Stimulated activated CD4-positive, alpha-beta T cell treated with anti-CD3 and anti-CD28 coated beads, TNF-alpha, amount 100 ng/mL, for 24 hours (primary cell): ENCODE measurements at places on chromosomes 13 and 19.

DNA sequence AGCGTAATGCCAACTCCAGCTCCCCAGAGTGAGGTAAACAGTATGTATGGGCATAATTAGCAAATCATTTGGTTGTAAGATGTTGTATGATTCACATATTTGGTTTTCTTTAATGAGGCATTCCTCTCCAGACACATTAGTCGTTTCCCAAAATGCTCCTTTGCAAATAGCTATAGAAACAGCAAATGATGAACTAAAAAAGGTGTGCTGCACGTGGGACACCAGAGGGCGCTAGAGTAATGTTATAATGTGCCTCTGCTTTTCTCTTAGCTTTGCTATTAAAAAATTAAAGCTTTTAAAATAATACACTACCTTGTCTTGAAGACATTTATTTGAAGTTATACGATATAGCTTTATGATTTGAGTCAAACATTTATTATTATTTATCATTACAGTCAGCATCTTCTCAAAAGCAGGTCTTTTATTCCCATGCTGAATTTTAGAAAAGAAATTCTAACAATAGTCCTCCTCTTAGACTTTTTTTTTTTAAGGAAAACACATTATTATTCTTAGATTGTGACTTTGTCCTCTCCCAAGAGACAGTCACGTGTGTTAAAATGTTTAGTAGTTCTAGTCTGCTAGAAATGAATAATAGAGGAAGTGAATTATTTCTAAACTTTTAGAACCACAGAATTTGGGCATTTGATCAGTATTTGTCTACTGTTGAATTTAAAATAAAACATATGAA, 121.6 kb upstream of the FRY start:
- peak; percentile 5 for DNase-seq

- no peak for DNase-seq
Observed at GRCh38 chr13:110341445-110342244, 34.6 kb downstream of the COL4A2 start.

DNA sequence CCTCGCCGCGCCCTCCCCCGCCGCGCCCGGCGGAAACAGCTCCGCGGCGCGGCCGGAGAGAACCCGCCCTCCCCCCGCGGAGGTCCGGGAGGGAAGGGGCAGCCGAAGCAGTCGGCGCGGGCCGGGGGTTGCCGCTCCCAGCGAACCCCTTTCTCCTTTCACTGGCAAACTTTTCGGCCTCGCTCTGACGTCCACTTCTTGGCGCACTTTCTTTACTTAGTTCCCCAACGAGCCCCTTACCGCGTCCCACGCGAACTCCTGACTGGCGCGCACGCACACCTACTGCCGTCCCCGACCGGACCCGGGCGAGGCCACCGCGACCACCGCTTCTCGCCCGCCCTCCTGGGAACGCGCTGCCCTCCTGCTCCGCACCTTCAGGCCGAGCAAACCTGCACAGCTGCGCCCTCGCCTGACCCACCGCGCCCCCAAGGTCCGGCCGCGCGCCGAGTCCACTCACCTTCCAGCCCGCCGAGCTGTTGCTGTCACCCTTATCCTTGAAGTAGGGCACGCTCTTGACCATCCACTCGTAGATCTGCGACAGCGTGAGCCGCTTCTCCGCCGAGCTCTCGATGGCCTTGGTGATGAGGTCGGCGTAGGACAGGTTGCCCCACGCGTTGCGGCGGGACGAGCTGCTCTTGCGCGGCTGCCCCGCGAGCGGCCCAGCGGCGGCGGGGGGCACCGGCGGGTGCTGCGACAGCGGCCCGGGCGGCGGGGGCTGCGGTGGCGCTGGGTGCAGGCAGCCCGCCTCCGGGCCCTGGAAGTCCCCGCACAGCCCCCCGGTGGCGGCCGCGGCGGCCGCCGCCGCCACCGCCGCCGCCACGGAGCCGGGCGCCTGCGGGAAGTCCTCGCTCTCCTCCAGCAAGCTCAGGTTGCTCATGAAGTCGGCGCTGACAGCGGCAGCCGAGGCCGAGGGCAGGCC, 1.1 kb downstream of the FOXO1 start:
- DNase-seq = no peak

DNA sequence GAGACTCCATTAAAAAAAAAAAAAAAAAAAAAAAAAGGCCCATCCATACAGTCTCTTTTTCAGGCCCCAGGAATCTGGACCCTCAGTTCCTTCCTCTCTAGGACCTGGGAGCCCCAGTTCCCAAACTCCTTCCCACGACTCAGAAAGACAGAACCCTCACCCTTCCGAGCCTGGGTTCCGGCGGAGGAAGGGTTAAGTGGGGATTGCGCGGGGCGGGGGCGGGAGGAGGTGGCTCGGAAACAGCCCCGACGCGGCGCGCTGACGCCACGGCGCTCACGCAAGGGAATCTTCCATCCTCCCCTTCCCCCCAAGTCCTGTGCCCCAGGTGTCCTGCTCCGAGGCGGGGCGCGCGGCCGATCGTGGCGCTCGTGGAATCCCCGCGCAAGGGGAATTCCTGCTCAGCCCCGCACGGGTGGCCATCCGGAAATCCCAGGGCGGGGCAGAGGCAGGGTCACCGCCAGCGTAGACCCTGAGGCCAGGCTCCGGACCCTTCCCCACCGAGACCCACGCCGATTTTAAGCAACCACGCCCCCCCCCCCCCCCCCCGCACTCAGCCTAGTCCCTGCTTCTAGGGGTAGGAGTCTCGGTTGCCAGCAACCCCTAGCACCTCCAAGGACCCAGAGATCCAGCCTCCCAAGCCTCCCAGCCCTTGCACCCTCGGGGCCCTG, 659 bp downstream of the NFKBID start:
- peak; percentile 76 for DNase-seq

DNA sequence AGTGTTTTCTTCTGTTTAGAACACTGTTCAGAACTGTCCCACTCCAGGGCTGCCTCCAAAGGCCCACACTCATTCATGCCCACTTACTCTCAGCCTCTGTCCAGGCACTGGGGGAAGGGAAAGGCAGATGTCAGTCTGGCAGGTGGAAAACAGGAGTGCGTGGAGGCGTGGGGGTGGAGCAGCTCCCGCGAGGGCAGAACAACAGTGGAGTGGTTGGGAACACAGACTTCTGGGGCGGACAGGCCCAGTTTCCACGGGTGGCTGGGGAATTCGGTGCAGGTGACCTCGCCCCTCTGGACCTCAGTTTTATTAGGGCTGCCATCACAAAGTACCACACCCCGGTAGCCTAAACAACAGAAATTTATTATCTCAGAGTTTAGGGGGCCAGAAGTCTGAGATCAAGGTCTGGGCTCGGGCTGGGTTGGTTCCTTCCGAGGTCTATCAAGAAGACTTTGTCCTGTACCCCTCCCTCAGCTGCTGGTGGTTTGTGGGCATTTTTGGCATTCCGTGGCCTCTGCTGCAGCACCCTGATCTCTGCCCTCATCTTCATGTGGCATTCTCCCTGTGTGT, 59.7 kb downstream of the SIPA1L3 start:
- DNase-seq = no peak

GRCh38 chr13:41059456-41060081, 1.7 kb upstream of the WBP4 start:
- no peak for DNase-seq

DNA sequence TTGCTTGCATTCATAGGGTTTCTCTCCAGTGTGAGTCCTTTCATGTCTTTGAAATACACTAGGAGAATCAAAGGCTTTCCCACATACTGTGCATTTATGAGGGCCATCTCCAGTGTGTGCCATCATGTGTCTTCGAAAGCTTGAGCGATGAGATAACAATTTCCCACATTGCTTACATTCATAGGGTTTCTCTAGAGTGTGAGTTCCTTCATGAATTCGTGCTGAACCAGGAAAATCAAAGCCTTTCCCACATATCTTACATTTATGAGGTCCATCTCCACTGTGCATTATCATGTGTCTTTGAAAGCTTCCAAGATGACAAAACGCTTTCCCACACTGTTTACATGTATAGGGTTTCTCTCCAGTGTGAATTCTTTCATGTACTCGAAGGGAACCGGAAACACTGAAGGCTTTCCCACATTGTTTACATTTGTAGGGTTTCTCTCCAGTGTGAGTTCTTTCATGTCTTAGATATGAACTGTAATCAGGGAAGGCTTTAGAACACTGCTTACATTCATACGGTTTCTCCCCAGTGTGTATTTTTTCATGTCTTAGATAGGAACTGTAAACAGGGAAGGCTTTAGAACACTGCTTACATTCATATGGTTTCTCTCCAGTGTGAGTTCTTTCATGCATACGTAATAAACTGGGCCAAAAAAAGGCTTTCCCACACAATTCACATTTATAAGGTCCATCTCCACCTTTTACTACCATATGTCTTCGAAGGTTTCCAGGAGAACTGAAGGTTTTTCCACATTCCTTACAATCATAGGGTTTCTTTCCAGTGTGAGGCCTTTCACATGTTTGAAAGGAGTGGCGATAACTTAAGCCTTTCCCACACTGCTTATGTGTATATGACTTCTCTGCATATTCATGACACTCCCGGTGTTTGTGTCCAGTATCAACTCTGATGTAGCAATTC, 21.4 kb downstream of the ZNF44 start:
- DNase-seq = no peak

- no peak for DNase-seq
Observed at GRCh38 chr19:56071151-56071550, 49.9 kb downstream of the ZNF787 start.

GRCh38 chr13:43665388-43665787, 121.4 kb downstream of the ENOX1 start:
- no peak for DNase-seq

GRCh38 chr13:75481176-75482069, 546 bp downstream of the TBC1D4 start:
- DNase-seq = no peak

DNA sequence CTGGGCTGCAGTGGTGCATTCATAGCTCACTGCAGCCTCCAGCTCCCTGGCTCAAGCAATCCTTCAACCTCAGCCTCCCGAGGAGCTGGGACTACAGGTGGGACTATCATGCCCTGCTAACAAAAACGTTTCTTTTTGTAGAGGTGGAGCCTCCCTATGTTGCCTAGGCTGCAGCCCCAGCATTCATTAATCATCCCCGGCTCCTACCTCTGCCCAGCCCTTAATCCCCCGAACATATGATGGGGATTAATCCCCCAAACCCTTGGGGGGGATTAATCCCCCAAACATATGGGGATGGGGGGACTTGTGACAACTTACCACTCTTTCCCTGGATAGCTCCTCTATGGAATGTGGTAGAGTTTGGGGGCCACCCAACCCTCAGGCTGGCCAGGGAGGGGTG, 45.9 kb downstream of the SUGP2 start:
- DNase-seq = no peak

DNA sequence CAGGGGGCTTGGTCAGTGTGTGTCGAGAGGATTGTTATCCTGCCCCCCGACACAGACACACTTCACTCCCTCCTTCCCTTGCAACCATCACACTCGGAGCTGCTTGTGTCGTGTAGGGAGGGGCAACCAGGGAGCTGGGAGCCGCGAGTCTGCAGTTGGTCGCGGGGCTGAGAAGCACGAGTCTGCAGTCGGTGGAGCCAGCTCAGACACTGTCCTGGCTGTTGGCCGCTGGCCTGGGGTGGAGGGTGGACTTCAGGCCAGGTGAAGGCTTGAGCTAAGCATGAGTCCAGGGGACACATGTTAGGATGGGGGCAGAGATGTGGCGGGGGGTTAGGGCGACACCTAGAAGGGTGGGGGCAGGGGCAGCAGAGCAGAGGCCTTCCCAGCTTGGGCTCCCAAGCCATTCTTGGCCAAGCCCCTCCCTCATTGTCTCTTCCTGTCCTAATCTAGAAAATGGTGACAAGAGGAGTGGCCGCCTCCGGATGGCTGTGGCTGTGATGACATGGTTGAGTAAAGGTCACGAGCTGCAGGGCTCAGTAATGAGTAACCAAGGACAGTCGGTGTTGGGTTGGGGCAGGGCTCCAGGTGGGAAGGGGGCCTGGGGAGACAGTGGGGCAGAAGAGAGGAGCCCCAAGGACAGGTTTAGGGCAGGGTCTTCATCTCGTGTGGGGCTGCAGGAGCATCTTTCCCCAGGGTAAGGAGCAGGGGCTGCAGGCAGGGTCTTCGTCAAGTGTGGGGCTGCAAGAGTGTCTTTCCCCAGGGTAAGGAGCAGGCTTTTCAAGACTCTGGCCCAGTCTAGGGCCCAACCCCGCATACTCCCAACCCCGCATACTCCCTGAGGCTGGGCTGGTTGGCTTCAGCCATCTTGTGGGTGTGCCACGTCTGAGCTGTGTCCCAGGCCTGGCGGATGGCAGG, 8.6 kb downstream of the PPP5C start:
- no peak for DNase-seq

GRCh38 chr19:36527873-36528193, 238 bp downstream of the ZNF260 start:
- no peak for DNase-seq

GRCh38 chr13:76293751-76294150, 592.5 kb downstream of the KCTD12 start:
- DNase-seq = no peak

- DNase-seq = no peak
Observed at GRCh38 chr13:88461272-88462009, 790.3 kb downstream of the SLITRK5 start.

GRCh38 chr13:107373551-107373950, 805.6 kb upstream of the ARGLU1 start:
- DNase-seq = no peak

DNA sequence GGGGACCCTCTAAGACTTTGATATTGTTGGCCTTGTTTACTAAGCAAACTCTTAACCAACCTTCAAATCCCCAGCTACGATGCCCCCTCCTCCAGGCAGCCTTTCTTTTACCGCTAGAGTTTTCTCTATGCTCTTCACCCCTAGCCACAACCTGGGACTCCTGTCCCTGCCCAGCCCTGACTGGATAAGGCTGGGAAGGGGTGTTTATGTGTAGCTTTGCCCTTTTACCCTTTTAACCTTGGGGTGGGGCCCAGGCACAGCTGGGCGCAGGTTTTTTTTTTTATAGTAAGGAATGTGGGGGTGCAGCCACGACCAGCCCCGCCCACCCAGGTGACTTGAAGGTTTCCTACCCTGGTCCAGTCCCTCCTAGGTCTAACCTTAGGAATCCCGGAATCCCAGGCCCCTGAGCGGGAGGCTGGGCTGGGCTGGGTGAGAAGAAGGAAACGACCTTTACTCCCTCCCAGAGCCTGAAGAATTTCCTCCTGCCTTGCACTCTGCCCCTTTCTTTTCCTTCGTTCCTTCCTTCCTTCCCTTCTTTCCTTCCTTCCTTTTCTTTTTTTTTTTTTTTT, 12.2 kb downstream of the TJP3 start:
- no peak for DNase-seq

DNA sequence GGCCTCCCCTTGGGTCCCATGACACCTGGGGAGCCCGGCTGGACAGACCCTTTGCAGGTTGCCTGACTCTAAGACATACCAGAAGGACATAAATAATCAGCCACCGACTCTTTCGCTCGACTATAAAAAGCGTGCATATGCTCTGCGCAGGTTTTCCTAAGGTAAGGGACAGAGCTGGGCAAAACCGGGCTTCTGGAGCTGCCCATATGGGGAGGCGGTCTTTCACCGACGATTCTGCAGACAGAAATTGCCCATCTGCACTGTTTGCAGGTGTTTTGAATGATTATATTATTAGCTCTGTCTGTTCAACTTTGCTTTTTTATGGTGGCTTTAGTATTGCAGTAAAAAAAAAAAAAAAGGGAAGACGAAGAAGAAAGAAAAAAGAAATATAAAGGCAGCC, 347.2 kb downstream of the TSHZ3 start:
- DNase-seq = no peak

GRCh38 chr19:32866061-32866460, 3.5 kb downstream of the SLC7A9 start:
- no peak for DNase-seq

- no peak for DNase-seq
Observed at GRCh38 chr19:48487544-48487943, 18.4 kb downstream of the CYTH2 start.
